ENCODE measurements at places on chromosomes 11 and 22. TPM values are rescaled to one million over a fixed set of nuclear protein-coding genes. Genes with fewer than 3 reads are reported as not detected.

Gene CASP5
- not detected for total RNA-seq

Gene KDM4D
- total RNA-seq: 3.0 TPM

Gene KRTAP5-11
- total RNA-seq: not detected

Gene RIMBP3B
- total RNA-seq: 0.20 TPM

Gene CADM1
- total RNA-seq: 63.0 TPM

Gene PANX3
- total RNA-seq: not detected

Gene TP53AIP1
- total RNA-seq: not detected

- DNase-seq: peak; percentile 35
These were observed 34.7 kb downstream of the ATG16L2 start for GRCh38 chr11:72848846-72849466.

GRCh38 chr11:9716275-9717039 lies 52.6 kb downstream of the SWAP70 start:
- peak; percentile 82 for DNase-seq

DNA sequence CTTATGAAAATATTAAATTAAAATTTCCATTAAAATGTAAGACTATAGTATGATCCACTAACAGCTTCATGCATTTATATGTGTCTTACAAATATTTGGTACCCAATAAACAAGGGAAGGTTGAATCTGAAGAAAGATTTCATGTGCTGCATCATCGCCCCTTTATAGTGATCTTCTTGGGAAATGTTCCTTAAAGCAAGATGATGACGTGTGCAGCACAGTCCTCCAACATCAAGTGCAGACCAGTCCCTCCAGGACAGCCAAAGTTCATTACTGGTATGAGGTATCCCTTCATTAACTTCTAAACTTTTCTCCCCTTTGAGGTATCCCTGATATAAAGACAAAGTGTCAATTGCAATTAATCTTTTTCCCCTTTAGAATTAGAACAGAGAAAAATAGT lies 567.0 kb downstream of the METTL15 start:
- no peak for DNase-seq

DNA sequence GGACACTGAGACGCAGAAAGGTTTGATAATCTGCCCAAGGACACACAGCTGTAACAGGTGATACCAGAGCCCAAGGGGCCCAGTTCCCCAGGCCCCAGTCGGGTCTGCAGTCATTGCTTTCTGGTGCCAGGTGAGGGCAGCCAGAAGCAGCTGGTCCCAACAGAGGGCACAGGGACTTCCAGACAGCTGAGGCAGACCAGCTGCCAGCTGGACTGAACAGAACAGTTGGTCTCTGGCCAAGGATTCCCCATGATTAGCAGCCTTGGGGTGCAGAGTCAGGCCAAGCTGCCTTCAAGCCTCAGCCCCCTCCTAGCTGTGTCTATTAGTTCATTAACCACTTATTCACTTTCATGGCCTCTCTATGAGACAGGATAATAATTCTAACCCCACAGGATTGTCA lies 105.6 kb downstream of the RRAS2 start:
- DNase-seq: no peak

DNA sequence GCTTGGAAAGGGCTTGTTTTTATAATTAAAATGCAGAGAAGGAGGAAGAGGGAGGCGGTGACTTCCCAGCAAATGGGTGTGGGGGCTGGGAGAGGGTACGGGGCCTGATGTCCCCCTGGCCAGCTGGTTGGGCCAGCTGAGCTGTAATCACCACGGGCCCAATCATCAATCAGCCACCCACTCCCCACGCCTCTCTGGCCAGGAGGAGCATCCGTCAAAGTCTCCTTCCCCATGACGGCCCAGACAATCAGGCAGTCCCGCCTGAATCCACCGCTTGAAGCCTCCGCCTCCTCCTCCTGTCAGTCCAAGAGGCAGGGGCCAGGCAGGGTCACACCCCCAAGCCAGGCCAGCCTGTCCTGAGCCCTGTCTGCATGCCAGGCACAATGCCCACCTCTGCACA lies 13.3 kb upstream of the CABP7 start:
- DNase-seq: no peak

DNA sequence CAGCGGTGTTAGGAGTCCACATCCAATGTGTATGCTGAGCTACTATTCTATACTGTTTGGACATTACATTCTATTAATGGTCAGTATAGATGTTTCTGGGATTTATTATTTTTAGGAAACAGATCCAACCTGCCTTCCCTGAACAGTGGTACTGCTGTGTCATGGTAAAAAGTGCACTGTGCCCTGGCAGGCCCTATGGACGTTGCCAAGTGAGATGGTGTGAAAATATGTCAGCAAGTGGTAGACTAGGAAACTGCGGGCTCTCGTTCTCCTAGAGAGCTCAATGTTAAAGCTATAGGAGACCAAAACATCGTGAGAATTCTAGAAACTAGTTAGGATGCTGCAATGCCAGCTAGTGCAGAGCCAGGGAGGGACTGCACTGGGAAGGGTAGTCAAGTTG lies 26.0 kb upstream of the CYP2D6 start:
- no peak for DNase-seq

DNA sequence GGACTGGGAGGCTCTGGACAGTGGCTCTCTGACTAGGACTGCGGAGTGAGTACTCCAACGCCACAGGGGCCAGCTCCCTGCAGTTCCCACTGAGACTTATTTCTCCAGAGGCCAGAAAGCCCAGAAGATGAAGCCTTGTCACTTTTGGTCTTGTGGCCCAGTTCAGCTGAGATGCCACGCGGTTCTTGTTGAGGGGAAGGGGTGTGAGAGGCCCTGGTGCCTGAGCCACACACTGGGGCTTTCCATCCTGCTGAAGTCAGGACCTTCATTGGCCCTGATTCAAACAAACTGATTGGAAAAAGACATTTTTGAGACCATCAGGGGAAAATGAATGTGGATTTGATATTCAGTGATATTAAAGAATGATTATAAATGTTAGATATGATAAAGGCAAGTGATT lies 73.6 kb downstream of the UBASH3B start:
- DNase-seq: no peak

DNA sequence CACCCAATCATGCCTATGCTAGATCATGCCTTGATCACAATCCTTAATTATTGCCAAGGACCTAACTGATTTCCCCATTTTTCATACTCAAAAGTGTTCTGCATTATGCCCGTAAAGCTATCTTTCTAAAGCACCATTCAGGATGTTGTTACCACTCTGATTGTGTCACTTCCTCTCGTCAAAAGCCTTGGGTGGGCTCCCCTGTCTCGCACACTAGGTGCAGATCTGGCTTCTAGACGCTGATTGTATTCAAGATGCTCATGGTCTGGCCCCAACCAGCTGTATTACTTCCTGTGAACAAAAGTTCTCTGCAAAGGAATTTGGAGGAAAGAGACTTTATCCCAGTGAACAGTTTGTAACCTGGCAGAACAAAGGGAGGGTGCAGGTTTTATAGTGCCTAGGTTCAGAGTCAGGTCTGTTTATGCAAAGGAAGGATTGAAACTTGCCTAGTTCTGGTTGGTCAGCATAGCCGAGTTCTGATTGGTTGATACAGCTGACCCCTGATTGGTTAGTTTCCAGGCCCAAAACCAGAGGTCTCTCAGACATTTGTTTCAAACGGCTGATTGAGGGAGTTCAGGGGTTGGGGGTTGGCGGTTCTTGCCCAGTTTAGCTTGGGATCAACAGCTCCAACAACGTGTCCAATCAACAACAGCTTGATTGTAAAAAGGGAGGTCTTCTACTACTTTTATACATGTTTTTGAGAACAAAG lies 25.4 kb downstream of the ATG13 start:
- DNase-seq: no peak

- peak; percentile 5 for DNase-seq
These were observed 57.8 kb downstream of the NXPE1 start for GRCh38 chr11:114501901-114502300.

GRCh38 chr11:95993438-95994298 lies 69.8 kb upstream of the MTMR2 start:
- DNase-seq: no peak
